ENCODE measurements at places on chromosomes 3 and 15.

DNA sequence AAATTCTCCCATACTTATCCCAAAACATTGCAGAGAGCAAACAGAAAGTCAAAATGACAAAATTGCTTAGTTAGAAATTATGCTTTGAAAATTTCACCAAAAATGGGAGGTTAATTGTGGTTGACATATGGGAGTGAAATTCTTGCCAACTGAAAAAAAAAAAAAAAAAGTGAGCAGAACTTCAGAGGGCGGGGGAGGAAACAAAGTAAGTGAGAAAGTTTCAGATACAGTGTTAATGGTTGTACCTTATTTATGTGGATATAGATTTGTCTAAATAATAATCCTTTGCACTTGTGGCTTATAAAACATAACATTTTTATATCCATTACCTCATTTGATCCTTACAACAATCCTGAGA lies 91.5 kb upstream of the RAP2B start:
- no peak for DNase-seq

- no peak for DNase-seq
Measured at GRCh38 chr3:106635271-106635670, 742.0 kb upstream of the CCDC54 start.

GRCh38 chr15:37291920-37292319 lies 191.6 kb upstream of the MEIS2 start:
- no peak for DNase-seq

GRCh38 chr3:32414522-32415202 lies 23.0 kb downstream of the CMTM7 start:
- no peak for DNase-seq

GRCh38 chr3:133663569-133664313 lies 2.0 kb upstream of the TOPBP1 start:
- DNase-seq: peak; percentile 80

DNA sequence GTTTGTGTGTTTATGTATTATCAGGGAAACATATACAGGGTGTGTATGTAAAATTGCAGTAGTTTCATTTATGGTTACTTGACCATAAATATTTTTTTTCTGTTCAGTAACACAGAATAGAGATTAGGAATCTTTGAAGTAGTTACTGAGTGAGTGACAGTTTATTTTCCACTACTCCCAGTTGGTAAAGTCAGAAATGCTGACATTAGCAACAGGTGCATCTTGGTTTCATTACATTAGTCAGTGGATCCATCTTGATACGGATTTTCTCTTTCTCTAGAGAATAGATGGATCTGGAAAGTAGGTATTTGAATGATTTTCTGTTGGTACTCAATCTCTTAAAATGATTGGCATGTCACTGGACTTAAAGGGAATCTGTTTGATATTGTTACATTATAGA lies 6.0 kb downstream of the UBE2E2 start:
- no peak for DNase-seq

DNA sequence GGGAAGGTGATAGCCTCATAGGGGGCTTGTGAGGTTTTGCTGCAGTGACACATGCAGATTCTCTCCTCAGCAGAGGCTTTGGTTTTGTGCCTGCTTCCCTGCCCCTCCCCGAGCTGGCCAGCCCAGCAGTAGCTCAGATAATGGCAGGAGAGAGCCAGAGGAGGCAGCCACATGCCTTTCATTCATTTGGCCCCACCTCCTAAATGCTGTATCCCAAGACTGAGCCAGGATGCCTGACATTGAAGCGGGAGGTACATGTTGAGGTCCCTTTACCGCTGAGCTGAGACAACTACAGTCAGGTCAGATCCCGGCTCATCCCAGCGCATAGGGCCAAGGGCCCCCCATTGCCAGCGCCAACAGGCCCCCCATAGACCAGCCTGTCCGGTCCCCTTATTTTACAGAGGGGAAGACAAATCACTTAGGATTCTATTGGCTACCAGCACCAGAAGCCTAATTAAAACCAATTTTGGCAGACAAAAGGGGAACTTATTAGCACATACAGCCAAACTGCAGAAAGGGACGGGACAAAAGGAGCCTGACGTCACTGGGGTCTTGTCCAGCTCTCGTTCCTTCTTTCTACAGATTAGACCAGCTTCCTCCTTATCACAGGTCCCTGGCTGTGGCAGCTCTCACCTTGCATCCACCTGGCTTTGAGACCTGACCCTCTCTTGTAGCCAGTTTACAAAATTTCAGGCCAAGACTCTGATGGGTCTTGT lies 12.1 kb upstream of the POLG start:
- peak; percentile 54 for DNase-seq

GRCh38 chr15:52294881-52295420 lies 653 bp downstream of the MYO5C start:
- DNase-seq: peak; percentile 49

GRCh38 chr3:115513416-115513800 lies 109.9 kb upstream of the GAP43 start:
- peak; percentile 75 for DNase-seq

Measured in common myeloid progenitor, CD34-positive (primary cell).